ENCODE measurements at places on chromosomes 6 and 20. TPM values are rescaled to one million over a fixed set of nuclear protein-coding genes. Genes with fewer than 3 reads are reported as not detected.

The TTK gene
- 6.7 TPM for total RNA-seq

The GRM1 gene
- total RNA-seq = under 0.01 TPM

The APOM gene
- total RNA-seq = 0.98 TPM

The WFDC5 gene
- not detected for total RNA-seq

The TMC2 gene
- not detected for total RNA-seq

The SULF2 gene
- 14.9 TPM for total RNA-seq

The GOPC gene
- 74.8 TPM for total RNA-seq

The CCR6 gene
- not detected for total RNA-seq
